ENCODE measurements at places on chromosomes 2 and 18.

DNA sequence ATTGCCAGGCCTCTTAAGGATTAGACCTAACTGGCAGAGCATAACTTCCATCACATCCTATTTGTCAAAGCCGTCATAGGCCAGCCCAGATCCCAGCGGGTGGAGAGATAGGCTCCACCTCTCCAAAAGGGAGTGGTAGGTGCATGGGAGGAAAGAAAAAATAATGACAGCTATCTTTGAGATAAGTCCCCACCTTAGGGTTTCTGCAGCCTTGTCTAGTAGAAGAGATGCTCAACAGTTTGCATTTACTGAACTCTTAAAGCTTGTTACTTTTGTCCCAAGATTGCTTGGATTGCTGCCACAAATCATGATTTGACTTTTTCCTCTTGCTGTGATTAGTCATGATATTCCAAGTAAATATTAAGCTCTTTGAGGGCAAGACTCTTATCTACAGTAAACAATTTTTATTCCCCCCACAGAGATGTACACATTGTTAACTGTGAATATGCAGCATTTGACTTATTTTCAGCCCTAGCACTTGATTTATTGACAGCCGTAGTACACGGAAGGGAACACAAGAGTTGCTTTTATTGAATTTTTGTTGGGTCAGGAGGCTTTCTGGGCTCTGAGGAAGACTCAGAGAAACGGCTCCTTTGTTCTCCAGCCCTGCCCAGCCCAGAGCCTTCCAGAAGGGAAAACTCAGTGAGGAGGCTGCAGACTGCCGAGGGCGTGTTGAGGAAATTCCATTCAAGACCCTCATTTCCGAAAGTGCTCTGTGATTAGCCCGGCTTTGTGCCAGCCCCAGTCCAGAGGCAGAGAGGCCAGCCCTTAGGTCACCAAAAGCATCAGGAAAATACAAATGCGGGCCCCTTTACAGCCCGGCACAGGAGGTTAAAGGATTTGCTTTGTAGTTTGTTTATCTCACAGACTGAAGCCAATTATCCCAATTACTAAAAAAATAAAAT is 75.5 kb upstream of the ZNF532 start:
- peak; percentile 63 for DNase-seq

- DNase-seq, result peak; percentile 97
Measured at GRCh38 chr2:134118279-134119116, 135.4 kb upstream of the MGAT5 start.

DNA sequence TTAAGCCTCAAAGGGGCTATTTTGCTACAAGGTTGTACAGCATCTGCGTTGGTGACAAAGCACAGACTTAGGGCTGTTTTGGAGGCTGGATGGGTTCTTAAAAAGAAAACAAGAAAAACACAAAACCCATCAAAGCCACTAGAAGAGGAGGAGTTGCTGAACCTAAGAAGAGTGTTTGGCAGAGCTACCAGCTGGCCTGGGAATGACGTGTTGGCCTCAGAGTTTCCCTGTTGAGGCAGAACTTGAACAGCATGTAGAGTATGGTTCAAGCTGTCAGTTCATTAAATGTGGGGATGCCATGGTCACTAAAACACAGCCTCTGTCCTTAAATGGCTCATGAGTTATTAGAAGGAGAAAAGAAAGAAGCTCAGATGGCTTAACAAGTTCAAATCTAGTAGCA is 162.5 kb downstream of the TTC32 start:
- peak; percentile 24 for DNase-seq

DNA sequence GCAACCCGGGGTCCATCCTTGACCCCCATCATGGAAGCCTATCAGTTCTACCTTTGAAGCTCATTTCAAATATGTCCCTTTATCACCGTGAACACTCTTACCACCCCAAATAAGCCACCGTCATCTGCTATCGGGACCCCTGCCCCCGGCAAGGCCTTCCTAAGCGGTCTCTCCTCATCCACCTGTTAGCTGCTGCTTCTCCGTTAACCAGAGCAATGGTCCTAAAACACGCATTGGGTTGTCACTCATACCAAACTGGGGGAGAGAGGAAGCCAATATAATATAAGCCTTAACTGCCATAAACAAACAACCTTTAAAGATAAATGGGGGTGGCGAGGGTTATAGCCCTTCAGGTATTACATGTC is 680 bp downstream of the ASNSD1 start:
- DNase-seq, result no peak

GRCh38 chr2:161961061-161961460 is 113.0 kb downstream of the DPP4 start:
- no peak for DNase-seq

GRCh38 chr2:217749008-217749407 is 253.8 kb downstream of the TNS1 start:
- no peak for DNase-seq

- no peak for DNase-seq
Measured at GRCh38 chr2:137870682-137871081, 93.6 kb upstream of the HNMT start.

GRCh38 chr2:46813020-46813415 is 102.6 kb downstream of the MCFD2 start:
- peak; percentile 42 for DNase-seq

DNA sequence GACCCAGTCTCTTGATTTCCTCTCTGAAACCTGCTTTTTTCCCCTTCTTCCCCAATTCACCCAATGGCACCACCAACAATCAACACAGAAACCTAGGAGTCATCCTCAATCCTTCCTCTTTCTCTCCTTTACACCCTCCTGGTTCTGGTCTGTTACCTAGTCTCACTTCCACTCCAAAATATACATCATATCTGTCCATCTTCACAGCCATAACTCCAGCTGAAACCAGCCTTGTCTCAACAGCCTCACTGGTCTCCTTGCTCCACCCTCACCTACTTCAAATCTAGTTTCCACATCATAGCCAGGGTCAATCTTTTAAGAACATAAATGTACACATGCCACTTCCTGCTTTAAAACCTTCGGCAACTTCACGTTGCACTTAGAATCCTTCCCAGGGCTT is 11.8 kb upstream of the TWSG1 start:
- DNase-seq, result no peak

GRCh38 chr18:36441426-36442240 is 144.1 kb downstream of the FHOD3 start:
- DNase-seq, result peak; percentile 93

DNA sequence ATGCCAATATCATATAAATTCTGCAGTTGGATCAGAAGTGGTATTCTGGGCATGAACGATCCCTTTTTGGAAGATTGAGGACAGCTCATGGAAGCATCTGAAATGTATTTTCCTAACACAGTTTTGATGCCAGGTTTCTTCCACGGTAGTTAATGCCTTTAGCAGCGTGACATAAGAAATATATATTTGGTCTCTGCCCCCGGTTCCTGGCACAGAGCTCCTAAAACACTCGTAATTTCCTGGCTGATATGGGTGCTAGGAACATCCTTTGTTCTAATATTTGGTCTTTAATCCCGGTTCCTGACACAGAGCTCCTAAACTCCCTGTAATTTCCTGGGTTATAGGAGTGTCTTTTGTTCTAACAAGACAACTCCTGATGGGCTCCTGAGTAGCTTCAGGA is 8.2 kb upstream of the CABLES1 start:
- no peak for DNase-seq

DNA sequence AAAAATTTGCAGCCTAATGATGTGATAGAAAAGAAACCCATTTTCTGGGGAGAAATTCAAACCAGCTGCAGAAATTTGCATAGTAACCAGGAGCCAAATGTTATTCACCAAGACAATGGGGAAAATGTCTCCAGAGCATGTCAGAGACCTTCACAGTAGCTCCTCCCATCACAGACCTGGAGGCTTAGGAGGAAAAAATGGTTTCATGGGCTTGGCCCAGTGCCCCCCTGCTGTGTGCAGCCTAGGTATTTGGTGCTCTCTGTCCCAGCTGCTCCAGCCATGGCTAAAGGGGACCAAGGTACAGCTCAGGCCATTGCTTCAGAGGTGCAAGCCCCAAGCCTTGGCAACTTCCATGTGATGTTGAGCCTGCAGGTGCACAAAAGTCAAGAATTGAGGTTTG is 352.9 kb downstream of the PLCL1 start:
- no peak for DNase-seq

DNA sequence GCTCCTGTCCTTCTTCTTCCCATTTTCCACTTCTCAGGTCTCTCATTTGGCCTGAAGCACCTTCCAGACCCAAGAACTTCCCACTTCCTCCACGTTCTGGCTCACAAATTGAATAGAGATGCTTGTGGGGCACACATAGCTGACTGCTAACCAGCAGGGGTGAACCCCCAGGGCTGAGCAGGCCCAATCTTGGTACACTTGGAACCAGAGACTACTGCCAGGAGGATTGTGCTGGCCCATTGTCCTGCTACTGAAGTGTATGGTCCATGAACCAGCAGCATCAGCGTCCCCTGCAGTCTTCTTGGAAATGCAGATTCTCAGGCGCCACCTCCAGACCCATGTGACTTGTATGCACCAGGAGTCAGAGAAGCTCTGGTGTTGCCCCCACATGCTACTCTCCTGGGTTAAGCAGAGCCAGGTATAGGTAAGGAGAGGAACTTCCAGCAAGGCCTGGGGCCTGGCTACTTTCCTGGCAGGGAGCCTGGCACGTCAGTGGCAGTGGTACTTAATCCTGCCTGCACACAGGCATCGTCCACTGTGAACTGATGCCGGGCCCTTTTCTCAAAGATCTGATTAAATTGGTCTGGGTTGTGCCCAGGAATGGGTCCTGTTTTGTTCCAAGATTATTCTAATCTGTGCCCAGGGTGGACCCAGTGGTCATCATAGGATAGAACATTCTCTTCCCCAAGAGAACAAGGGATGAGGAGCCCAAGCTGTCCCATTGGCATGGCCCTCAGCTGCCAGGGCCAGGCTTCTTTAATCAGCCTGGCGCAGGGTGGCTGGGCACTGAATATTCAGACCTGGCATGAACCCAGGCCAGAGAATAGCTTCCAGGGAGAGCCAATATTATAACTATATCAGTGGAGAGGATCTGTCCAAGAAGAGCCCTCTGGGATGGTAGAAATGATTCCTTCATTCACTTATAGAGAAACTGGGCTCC is 248.7 kb downstream of the SOX11 start:
- DNase-seq, result no peak

DNA sequence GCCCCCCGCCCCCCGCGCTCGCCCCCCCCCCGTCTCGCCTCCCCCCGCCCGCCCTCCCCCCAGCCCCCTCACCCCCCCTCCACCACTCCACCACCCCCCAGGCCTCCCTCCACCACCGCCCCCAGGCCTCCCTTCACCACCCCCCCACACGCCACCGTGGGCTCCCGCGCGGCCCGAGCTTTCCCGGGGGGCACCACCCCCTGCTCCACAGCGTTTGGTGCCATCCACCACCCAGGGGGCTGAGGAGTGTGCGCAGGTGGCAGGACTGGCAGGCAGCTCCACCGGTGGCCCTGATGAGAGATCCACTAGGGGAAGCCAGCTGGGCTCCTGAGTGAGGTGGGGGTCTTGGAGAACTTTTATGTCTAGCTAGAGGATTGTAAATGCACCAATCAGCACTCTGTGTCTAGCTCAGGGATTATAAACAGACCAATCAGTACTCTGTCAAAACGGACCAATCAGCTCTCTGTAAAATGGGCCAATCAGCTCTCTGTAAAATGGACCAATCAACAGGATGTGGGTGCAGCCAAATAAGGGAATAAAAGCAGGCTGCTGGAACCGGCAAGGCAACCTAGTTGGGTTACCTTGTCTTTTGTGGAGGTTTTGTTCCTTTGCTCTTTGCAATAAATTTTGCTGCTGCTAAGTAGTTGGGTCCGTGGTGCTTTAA is 43.0 kb upstream of the ITSN2 start:
- no peak for DNase-seq

DNA sequence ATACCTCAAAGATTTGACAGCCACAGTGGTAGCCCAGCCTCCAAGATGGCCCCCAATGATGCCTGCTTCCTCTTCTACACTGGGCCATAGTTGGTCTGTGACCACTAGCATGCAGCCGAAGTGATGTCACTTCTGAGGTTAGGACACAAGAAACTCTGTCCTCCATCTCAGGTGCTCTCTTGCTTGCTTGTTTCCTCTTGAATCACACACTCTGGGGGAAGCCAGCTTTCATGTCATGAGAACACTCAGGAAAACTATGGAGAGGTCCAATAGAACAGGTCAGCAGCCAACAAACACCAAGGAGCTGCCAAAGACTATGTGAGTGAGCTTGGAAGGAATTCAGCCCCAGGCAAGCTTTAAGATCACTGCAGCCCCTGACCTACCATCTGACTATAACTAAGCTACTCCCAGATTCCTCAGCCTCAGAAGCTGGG is 3.3 kb upstream of the ADAM17 start:
- DNase-seq, result peak; percentile 73

- peak; percentile 86 for DNase-seq
Measured at GRCh38 chr2:216651351-216651881, 18.2 kb downstream of the IGFBP2 start.

- DNase-seq, result peak; percentile 73
Measured at GRCh38 chr18:63708650-63709049, 5.9 kb downstream of the SERPINB11 start.

- DNase-seq, result no peak
Measured at GRCh38 chr18:13364721-13365205, 146.2 kb downstream of the LDLRAD4 start.

DNA sequence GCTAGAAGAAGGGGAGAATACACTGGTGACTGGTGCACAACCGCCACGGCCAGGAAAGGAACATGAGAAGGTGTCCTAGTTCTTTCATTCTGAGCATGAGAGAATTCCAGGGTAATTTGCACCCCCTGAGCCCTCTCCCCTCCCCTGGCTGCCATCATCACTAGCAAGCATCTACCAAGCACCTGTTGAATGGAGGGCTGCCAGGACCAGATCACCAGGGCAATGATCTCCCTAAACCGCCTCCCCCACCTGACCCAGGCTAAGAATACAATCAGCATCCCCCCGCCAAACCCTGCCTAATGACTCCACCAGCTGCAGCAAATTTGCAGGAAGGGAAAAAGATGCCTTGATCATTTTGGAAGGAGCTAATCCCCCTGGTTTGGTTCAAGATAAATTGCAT is 100.2 kb downstream of the STPG4 start:
- DNase-seq, result no peak

DNA sequence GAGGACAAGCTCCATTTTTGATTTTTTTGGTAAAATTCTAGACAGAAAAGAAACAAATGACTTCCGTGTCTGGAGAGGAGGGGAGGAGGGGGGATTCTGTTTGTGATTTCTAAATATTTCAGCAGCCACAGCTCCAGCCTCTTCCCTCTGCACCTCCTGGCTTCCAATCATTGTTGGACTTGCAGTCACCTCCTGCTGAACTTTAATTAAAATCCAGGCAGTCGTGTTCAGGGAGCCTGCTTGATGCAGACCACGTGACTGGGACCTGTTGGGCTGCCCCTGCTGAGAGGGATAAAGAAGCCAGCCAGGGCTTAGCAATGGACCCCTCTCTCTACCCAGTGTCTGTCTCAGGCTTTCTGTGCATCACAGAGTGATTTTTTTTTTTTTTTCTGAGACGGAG is 115.1 kb downstream of the SH3BP4 start:
- DNase-seq, result peak; percentile 75

GRCh38 chr18:49819823-49820671 is 6.7 kb upstream of the ACAA2 start:
- DNase-seq, result no peak

DNA sequence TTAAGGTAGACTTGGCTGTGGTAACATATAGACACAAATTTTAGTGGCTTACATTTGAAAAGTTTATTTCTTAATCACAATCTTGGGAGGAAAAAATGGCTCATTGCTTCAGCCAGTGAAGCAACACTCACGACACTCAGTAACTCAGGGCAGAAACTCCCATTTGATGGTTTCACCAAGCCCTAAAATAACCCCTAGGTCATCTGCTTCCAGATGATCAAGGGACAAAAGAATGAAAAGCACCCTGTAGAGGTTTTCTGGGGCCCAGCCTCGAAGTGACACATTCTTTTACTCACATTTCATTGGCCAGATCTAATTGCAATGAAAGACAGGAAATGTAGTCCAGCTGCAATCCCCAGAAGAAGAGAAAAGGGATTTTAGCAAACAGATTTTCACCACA is 275.9 kb downstream of the TMX3 start:
- peak; percentile 90 for DNase-seq

All from fibroblast of skin of scalp (primary cell).